ENCODE measurements at places on chromosomes 7 and 10. TPM values are rescaled to one million over a fixed set of nuclear protein-coding genes. Genes with fewer than 3 reads are reported as not detected.

GCK gene
- not detected for total RNA-seq

LIPK gene
- total RNA-seq: 2.4 TPM

- no peaks in the 10 kb centered on the region for H3K36me3 ChIP-seq
- H3K27ac ChIP-seq: no peak overlapping the region
- peaks cover 82% of the 10 kb centered on the region for H3K4me1 ChIP-seq
- DNase-seq: no peak
- H3K4me3 ChIP-seq: no peak overlapping the region
- H3K27me3 ChIP-seq: no peaks in the 10 kb centered on the region
These were observed 86.1 kb downstream of the PIP4K2A start for GRCh38 chr10:22628309-22628708.

IL15RA gene
- 14.4 TPM for total RNA-seq

SND1 gene
- 91.9 TPM for total RNA-seq

SH2B2 gene
- 1.0 TPM for total RNA-seq

Measured in esophagus squamous epithelium (tissue), 5 donors.